ENCODE measurements at places on chromosomes 1 and 21. TPM values are rescaled to one million over a fixed set of nuclear protein-coding genes. Genes with fewer than 3 reads are reported as not detected.
A peak's percentile ranks its signal among the peaks of the same experiment; 100 is the strongest.

C1QB gene
- total RNA-seq = 7.9 TPM

- DNase-seq = no peak
Measured at GRCh38 chr1:118992868-118993699, 4.9 kb upstream of the TBX15 start.

GRCh38 chr1:245458234-245458633 is 303.4 kb downstream of the KIF26B start:
- no peak for DNase-seq

DNA sequence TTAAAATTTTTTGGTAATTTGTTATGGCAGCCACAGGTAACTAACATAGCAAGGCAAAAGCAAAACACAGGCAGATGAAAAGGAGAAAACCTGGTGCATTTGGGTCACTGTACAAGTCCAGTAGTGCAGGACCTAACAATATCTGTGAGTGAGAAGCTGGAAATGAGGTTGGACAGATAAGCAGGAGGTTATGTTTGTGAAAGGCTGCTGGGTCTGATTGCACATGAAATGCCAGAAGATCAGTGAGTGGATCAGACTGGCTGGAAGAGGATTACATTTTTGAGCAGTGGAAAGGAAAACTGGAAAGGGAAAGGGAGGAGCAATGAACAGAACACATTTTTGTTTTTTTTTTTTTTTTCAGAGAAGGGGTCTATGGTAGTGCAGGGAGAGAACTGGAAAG is 73.6 kb downstream of the CYYR1 start:
- DNase-seq = peak; percentile 11

- no peak for DNase-seq
Measured at GRCh38 chr1:204188959-204189639, 7.2 kb downstream of the KISS1 start.

- DNase-seq = no peak
Measured at GRCh38 chr1:231187571-231187970, 25.7 kb downstream of the TRIM67 start.
